Type B pancreatic cell (in vitro differentiated cells): ENCODE measurements at places on chromosomes 12 and 14. TPM values are rescaled to one million over a fixed set of nuclear protein-coding genes. Genes with fewer than 3 reads are reported as not detected.
A peak's percentile ranks its signal among the peaks of the same experiment; 100 is the strongest.

DNA sequence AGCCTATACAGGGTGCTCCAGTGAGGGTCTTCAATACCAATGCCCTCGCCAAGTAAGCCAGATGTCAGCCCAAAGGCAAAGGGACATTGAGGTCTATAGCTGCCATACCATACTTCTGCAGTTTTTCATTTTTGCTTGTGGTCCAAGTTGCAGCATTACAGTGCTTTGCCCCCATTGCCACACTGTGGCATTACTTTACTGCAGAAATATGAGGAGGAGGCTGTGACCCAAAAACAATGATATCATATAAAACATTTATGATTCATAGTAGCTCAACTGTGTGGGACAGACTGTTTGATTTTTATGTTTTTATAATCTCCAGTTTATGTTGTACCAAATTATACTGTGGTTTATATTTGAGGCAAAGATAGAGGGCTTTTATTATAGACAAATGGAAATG, 64.1 kb downstream of the KIAA0586 start:
- DNase-seq, result no peak
- H3K4me1 ChIP-seq, result no peaks in the 10 kb centered on the region
- H3K27ac ChIP-seq, result no peak overlapping the region
- H3K36me3 ChIP-seq, result peaks cover 3% of the 10 kb centered on the region
- no peaks in the 10 kb centered on the region for H3K27me3 ChIP-seq

GRCh38 chr14:71595441-71595840, 336.8 kb upstream of the RGS6 start:
- no peak overlapping the region for H3K4me3 ChIP-seq
- peaks cover 22% of the 10 kb centered on the region for H3K36me3 ChIP-seq
- H3K4me1 ChIP-seq, result peaks cover 7% of the 10 kb centered on the region
- H3K27ac ChIP-seq, result no peak overlapping the region

DNA sequence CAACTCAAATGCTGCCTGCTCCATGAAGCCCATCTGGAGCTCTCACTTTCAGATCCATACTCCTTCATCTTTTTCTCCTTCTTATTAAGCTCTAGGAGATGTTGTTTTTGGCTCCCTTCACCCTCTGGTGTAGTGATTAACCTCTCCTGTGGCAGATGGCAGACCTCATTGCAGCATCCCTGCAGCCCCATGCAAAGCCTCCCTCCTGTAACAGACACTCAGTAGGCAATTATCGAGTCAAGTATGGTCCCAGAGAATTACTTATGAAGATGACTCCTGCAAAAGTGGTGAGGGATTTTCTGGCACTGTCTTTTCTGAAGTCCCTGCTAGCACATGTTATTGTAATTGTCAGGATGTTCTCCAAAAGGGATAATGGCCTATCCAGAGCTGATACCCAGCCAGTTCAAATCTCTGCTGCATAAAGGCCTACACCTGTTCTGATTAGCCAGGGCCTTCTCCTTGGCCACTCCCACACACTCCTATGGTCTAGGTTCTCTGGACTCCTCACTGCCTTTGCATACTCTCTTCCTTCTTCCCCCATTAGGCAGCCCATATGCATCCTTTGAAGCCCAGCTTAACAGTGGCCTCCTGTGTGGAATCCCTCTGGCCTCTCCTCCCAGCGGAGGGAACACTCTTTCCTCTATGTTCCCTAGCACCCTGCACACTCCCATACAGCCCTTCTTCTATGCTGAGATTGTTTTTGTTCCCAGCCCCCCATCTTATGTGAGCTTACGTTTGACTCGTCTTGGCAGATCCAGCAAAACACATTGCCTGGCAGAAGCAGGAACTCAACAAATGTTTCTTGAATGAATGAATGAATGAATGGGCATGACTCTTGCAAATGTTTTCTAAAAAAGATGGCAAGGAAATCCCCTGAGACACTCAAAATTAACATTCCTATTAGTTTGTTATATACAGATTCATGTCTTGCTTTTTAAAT, 43.9 kb upstream of the MDM1 start:
- no peak for DNase-seq
- no peak overlapping the region for H3K4me3 ChIP-seq
- H3K4me1 ChIP-seq, result peaks cover 20% of the 10 kb centered on the region
- H3K27ac ChIP-seq, result peak overlapping the region; percentile 5

- H3K27me3 ChIP-seq, result no peaks in the 10 kb centered on the region
- no peak for DNase-seq
Observed at GRCh38 chr12:91053951-91054715, 3.7 kb downstream of the KERA start.

- no peak for DNase-seq
- no peaks in the 10 kb centered on the region for H3K36me3 ChIP-seq
- H3K4me1 ChIP-seq, result peaks cover 3% of the 10 kb centered on the region
- H3K4me3 ChIP-seq, result no peak overlapping the region
- H3K27me3 ChIP-seq, result peaks cover 18% of the 10 kb centered on the region
Observed at GRCh38 chr12:132351751-132352495, 22.5 kb upstream of the GALNT9 start.

DNA sequence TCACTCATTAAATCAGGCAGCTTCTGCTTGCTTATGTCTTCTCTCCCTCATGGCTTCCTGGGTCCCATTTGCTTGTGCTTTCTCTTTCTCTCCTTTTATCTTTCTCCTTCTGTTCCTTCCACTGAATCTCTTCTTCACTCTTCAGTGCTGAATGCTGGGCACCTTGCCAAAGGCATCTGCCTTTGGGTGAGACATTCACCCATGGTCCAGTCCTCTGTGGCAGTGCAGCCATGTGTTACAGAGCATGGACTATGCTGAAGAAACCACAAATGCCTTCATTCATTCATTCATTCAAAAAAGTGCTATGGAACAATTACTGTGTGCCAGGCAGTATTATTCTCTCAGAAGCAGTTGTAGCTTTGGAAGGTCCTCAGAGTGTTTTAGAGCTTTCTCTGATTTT, 344.4 kb upstream of the STXBP6 start:
- no peaks in the 10 kb centered on the region for H3K4me1 ChIP-seq
- no peak overlapping the region for H3K27ac ChIP-seq
- H3K4me3 ChIP-seq, result no peak overlapping the region
- H3K36me3 ChIP-seq, result no peaks in the 10 kb centered on the region
- DNase-seq, result no peak

DNA sequence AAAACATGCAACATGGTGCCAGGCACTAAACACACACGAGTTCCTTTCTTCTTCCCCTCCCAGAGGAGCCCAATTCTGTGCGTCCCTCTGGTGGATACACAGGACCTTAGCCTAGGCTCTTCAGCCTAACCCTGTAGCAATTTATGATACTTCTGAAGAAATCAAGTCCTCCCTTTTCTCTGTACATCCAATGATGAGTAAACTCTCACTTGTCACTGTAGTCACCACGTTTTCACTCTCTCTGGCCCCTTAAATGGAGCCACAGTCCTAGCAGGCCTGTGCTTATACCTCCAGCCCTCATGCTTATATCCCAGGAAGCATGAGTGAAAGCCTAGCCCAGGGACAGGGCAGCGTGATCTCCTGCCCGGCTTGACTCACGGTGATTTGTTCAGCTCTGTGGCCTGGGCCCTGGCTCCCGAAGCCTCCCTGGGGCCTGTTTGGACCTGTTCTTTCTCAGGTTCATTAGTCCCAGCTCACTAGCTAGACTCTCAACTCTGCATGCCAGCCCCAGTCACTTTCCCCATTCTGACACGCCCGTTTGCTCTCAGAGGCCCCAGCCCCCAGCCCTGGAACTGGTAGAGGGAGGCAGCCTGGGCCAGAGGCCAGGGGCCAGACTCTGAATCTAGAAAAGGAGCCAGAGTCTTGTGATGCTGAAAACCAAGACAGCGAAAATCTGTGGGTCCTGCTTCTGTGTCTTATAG, 24.1 kb upstream of the PLEKHG3 start:
- H3K4me1 ChIP-seq, result peaks cover 30% of the 10 kb centered on the region
- H3K4me3 ChIP-seq, result no peak overlapping the region
- H3K27me3 ChIP-seq, result no peaks in the 10 kb centered on the region
- no peak for DNase-seq

GRCh38 chr12:3097836-3098235, 20.7 kb downstream of the TSPAN9 start:
- H3K27me3 ChIP-seq, result no peaks in the 10 kb centered on the region
- H3K36me3 ChIP-seq, result peaks cover 36% of the 10 kb centered on the region
- peaks cover 12% of the 10 kb centered on the region for H3K4me1 ChIP-seq
- peak overlapping the region; percentile 55 for H3K27ac ChIP-seq

AMN gene
- 18.3 and 51.7 TPM in 2 replicates for total RNA-seq

MANSC1 gene
- 16.8 and 77.1 TPM in 2 replicates for total RNA-seq

SLC5A8 gene
- total RNA-seq, result 0.72 and 1.0 TPM in 2 replicates

LARP4 gene
- 50.5 and 55.3 TPM in 2 replicates for total RNA-seq

PIK3C2G gene
- total RNA-seq, result 4.6 and 8.4 TPM in 2 replicates
